ENCODE measurements at places on chromosomes 2 and 18.

DNA sequence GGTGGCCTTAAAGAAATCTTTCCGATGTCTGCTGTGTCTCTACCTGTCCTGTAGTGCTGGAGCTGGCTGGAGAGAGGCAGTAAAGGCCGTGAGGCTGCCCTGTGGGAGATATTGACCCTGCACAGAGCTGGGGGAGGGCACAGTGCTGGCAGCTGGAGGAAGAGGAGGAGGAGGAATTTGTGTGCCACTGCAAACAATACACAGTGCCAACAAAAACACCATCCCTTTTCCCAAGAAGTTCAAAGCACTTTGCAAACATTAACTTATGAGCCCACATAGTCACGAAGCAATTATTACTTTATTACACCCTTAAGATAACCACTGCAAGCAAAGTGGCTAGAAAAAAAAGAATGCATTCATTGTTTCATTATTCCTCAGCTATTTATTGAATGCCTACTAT is 45.0 kb upstream of the CYTIP start:
- no peak for DNase-seq

DNA sequence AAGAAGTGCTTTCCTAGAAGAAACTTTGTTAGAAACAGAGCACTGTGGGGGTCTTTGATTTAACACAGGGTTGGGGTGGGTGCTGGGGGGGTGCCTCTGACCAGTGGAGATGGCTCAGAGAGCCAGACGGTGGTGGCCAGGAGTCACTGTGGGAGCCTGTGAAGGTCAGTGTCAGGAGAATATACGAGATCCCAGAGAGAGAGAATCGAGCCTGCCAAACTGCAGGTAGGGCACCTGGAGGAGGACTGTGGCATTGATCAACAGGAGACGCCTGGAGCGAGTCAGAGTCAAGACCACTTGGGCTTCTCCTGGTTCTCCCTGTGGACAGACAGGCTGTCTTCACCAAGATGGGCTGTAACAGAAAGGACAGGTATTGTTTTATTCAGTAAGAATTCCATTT is 136.5 kb upstream of the TWIST2 start:
- no peak for DNase-seq

DNA sequence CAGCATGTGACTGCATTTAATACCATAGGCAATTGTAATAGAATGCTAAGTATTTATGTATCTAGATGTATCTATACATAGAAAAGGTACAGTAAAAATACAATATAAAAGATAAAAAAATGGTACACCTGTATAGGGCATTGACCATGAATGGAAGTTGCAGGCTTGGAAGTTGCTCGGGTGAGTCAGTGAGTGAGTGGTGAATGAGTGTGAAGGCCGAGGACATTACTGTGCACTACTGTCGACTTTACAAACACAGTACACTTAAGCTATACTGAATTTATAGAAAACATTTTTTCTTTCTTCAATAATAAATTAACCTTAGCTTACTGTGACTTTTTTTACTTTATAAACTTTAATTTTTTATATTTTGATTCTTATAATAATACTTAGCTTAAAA is 8.9 kb downstream of the DIS3L2 start:
- DNase-seq: no peak

GRCh38 chr2:240427729-240428128 is 7.7 kb upstream of the GPC1 start:
- no peak for DNase-seq

DNA sequence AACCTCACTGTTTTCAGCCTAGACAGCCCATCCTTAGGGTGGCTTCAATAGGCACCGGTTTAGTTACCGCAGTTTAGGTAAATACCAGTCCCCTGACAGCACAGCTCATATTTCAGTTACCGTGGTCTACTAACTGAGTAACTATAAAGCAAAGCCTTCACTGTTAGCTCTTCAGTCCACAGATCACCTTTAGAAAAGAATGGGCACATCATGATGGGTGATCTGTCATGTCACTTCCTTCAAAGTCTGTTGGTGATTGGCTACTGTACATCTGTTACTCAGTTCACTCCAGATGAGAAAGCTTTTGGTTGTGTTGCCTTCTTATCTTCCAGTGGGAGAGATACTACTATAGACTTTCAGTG is 21.0 kb downstream of the SLC20A1 start:
- DNase-seq: no peak

DNA sequence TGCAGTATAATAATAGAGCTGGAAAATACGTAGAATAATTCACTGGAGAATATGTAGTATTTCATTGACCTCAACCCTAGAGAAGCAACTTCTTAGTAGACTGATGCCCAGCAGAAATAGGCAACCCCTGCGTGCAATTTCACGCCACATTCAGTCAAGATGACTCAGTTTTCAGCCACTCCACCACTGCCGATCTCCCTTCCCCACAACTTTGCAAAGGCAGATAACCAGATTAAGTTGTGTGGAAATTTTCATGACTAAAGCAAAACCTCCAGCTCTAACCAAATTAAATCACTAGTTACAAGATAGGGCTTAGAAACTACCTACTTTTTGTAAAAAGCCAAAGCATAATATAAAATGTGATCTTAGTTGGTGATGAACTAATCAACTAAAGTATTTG is 63.3 kb upstream of the STK17B start:
- no peak for DNase-seq

DNA sequence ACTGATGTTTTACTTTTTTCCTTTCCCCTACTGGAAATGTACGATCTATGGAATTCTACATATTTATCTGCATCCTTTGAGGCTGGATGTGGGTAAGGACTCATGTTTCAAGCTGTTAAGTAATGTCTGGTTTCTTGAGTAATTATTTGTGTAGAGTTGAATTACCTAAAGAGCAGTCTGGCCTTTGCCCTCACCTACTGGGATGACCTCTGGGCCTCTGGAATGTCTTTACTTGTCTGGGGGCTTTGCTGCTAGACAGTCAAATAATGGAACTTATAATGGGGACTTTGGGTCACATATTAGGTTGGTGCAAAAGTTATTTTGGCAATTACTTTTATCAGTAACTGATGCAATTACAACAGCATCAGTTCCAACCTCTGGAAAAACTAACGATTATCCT is 244.7 kb downstream of the CCDC178 start:
- no peak for DNase-seq

DNA sequence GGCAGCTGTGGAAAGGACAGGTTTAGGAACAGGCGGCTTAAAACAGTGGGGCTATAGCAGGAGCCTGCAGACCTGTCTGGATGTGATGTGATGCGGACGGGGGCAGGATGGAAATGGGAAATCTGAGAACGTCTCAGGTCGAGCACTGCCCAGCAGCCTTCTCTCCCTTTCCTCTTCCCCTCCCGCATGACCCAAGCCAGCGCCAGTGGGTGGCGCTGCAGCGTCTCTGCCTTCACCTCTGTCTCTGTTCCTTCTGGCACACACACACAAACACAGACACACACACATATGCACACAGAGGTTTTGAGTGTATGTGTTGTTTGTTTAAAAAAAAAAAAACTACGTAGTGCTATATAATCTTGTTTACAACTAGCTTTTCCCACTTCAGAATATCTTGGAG is 82.0 kb upstream of the SLC66A3 start:
- peak; percentile 57 for DNase-seq
